ENCODE measurements at places on chromosomes 3 and 15.

DNA sequence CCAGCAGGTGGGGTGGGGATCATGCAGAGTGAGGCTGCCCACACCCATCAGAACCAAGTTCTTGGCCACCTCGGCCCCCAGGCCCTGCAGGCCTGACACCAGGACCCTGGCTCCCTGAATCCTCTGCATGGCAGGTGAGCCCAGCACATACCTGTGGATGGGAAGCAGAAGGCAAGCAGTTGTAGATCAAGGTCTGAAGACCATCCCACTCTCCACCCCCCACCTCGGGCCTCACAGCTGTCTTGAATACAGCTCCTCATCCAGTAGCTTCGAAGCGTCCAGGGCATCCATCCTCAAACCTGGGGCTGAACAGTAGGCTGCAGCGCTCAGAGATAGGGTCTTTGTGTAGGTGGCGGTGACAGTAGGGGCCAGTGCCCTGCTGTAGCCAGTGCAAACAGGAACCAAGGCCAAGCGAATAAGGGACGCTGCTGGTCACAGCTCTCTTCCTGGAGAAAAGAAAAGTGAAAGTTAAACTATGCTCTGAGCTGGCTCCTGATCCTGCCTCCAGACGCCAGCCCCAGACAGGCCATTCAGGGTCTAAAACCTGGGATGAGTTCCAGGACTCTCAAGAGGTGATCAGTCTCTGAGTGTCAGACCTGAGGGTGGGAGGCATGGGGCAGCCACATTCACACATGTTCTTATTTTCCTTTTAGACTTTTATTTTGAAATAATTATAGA is at the start of gene UBA7:
TSS of gene UBA7 (minus strand) at position 457 of the 678 bp plus-strand sequence. CDS start at position 291, 166 bp downstream.
- DNase-seq = peak; percentile 83

- peak; percentile 22 for DNase-seq
Measured at GRCh38 chr15:90915216-90915807, 12.2 kb downstream of the MAN2A2 start.

GRCh38 chr15:89196994-89197393 is 24.4 kb downstream of the RLBP1 start:
- DNase-seq = no peak

- DNase-seq = no peak
Measured at GRCh38 chr15:54618120-54618519, 578.6 kb downstream of the RSL24D1 start.

- DNase-seq = no peak
Measured at GRCh38 chr3:49377483-49377882, 19.3 kb upstream of the GPX1 start.

DNA sequence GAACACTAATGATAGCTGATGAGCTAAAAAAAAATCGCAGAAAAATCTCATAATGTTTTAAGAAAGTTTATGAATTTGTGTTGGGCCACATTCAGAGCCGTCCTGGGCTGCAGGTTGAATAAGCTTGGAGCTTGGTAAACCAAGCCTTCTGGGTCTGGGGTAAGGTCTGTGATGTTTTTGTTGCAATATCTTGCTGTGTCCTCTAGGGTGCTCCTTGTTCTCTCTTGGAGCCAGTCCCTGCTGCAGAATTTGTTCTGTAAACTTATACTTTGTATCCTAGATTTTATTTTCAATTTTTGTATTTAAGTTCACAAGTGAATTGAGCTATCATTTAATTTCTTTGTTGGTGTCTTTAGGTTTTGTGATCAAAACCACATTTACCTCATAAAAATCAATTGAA is 143.7 kb downstream of the NR1D2 start:
- DNase-seq = no peak

GRCh38 chr3:161443921-161444693 is 52.5 kb upstream of the OTOL1 start:
- no peak for DNase-seq

DNA sequence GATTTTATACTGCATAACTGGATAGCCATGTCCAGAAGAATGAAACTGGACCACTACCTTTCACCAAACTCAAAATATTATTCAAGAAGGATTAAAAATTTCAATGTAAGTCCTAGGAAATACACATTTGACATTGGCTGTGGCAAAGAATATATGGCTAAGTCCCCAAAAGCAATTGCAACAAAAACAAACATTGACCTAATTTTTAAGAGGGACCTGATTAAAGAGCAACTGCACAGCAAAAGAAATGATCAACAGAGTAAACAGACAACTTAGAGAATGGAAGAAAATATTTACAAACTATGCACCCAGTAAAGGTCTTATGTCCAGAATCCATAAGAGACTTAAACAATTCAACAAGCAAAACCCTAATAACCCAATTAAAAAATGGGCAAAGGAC is 1313.0 kb upstream of the GBE1 start:
- no peak for DNase-seq

- DNase-seq = no peak
Measured at GRCh38 chr3:168828943-168829342, 733.2 kb upstream of the GOLIM4 start.
